ENCODE measurements at places on chromosomes 6 and 20.

- DNase-seq = no peak
Measured at GRCh38 chr6:155146205-155146604, 117.6 kb upstream of the CLDN20 start.

DNA sequence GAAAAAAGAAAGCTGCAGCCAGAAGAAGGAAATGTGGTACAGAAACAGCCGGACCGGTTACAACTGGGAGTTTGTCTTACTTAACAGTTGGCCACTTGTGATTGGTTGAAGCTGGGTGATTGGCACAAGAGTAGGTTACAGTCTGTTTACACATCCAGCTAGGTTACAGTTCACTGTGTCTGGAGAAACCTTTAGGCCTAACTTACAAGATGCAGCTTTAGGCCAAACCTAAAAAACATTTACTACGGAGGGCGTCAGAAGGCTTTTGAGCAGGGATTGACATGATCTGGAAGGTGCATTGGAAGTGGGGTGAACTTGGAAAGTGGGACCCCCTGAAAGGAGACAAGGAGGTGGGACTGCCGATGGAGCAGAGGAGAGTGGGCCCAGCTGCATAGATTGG lies 122.3 kb downstream of the BANF2 start:
- no peak for DNase-seq

- DNase-seq = no peak
Measured at GRCh38 chr6:131640100-131640499, 3.0 kb downstream of the ENPP3 start.

DNA sequence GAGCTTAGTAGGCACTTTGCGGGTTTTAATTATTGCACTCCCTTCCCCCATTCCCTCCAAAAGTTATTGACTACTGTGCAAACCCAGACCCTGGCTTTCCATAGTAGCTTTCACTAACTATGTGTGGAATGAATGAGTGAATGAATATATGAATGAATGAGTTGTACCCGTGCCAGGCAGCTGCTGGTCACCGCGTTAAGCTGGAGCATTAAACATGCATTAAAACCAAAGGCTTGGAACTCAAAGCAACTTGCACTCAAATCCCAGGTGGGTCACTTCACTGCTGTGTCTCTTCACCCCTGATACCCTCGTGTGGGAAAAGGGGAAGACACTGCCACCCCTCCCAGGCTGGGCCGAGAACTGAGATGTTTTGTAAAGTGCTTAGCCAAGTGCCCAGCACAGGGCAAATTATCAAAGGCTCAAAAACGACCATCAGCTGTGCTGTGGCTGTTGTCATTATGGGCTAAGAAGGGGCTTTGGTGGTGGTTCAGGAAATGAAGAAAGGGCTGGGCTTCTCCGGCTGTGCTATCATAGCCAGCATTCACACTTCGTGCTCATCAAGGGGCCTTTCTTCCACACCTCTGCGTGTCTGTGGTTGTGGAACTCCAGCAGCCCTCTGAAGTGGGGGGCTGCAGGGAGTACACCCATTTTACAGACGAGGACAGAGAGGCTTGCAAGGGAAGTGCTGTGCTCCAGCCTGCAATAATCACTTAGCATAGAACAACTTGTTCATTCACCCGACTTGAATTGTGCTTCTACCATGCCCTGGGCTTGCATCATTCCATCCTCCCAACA lies 60.2 kb upstream of the STX16 start:
- no peak for DNase-seq

GRCh38 chr20:21503345-21503744 lies 10.5 kb downstream of the NKX2-2 start:
- DNase-seq = no peak

- no peak for DNase-seq
Measured at GRCh38 chr6:147040121-147040910, 163.9 kb upstream of the STXBP5 start.

DNA sequence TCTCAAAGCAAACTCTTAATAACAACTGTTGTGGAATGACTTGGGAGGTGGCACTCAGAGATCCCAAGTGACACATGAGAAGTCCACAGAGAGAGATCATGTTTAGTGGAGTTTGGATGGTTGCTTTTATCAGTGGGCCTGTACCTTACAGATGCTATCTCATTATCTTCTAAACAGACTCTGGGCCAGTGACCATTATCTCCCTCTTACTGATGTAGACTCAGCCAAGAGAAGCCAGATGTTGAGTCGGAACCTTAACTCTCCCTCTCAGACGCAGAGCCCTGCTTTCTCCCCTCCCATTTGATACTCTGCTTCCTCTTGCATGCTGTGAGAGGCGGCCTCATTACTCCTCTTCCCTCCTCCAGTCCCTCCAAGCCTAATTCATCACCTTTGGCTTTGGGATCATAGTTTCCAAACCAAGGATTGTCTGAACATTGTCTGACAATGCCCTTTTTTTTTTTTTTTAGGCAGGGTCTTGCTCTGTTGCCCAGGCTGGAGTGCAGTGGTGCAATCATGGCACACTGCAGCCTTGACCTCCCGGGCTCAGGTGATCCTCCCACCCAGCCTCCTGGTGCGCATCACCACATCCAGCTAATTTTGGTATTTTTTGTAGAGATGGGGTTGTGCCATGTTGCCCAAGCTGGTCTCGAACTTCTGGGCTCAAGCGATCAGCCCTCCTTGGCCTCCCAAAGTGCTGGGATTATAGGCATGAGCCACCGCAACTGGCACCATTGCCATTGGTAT lies 4.5 kb upstream of the DDR1 start:
- DNase-seq = no peak

DNA sequence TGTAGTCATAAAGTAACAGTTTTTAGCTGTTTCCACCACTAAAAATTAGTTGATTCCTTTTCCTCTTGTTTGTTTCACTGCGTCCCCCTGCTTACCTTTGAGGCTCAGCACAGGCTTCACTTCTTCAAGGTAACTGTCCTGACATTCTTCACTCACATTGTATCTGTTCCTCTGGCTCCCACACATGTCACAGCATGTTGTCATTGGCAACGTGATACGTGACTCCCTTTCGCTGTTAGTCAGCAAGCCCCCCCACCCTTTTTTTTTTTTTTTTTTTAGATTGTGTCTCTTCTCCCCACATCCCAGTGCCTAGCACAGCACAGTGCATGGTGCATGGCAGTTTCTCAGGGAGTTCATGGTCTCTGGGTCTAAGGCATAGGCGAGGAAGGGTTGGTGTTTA lies 13.3 kb downstream of the VAPB start:
- no peak for DNase-seq

Measured in GM18507 (cell line).